Colonic mucosa (tissue), 4 donors: ENCODE measurements at places on chromosomes 5 and 9. TPM values are rescaled to one million over a fixed set of nuclear protein-coding genes. Genes with fewer than 3 reads are reported as not detected.

The PCDH1 gene
- 97.3 TPM for total RNA-seq

The CDH12 gene
- total RNA-seq, result not detected

The MARCHF11 gene
- total RNA-seq, result not detected

The MVB12B gene
- 9.8 TPM for total RNA-seq

The DNAJC18 gene
- total RNA-seq, result 3.6 TPM

The PHF19 gene
- total RNA-seq, result 23.8 TPM

The TLX3 gene
- not detected for total RNA-seq

The IFNA2 gene
- not detected for total RNA-seq

The SPINK1 gene
- 623 TPM for total RNA-seq

The TRIP13 gene
- total RNA-seq, result 5.8 TPM

The PDE6A gene
- total RNA-seq, result 1.5 TPM
